ENCODE measurements at places on chromosomes 12 and 14.

GRCh38 chr12:28035500-28035899 is 63.0 kb upstream of the PTHLH start:
- no peak for DNase-seq

DNA sequence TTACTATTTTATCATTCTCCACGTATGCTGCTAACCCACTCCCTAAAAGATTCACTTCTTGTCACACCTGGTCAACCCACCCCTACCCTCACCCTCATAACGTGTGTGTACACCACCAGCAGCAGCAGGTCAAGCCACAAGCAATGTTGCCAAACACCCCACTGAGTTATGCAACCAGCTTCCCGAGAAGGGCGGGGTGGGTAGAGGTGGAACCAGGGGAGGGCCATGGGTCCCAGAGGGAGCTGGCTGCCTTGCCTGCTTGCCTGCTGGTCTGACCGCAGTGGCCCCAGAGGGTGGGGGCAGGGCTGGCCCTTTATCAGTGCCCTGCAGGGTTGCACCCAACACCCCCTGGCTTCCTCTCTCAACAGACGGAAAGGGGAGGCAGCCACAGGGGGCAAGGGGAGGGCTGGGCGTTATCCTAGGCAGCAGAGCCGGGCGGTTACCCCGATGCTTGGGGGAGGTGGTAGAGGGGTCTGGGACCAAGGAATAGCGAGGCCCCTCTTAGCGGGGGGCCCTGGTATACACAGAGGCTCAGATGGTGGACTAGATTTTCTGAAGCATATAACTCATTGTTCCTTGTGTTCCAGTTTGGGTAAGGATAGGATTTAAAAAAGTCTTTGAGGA is 3.5 kb upstream of the NFE2 start:
- DNase-seq, result no peak

GRCh38 chr12:105469211-105469610 is 138.7 kb downstream of the C12orf75 start:
- no peak for DNase-seq

GRCh38 chr14:105334383-105335230 is 20.1 kb downstream of the PACS2 start:
- DNase-seq, result no peak

Data from stimulated activated CD8-positive, alpha-beta memory T cell treated with anti-CD3 and anti-CD28 coated beads, Interleukin-4, amount 100 ng/mL, for 1 hour (primary cell).